NCI-H1417 treated with DMSO at 0.1 percent for 48 hours (cell line): ENCODE measurements at places on chromosomes 11 and 22.

DNA sequence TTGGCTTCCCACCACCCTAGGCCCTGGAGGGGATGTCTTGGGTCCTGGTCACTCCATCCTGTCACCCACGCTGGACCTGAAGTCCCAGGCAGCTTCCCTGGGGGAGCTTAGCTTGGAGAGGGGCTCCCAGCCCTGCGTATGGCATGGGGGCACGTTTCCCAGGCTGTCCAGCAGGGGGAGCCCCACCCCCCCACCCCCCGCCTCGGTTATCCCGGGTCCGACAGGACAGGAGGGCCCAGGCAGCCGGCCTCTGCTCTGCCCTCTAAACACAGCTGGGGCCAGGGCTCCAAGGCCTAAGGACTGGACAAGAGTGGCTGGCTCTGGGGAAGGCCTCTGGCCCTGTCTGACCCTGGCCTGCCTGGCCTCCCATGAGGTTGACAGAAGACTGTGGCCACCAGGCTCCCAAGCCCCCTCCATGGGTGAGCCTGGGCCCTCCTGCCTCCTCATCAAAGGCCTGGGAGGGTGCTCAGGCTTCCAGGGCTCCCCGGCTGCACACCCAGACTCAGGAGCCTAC, 104.8 kb downstream of the NECTIN1 start:
- no peak for DNase-seq

GRCh38 chr11:18671246-18671645, 27.3 kb upstream of the TMEM86A start:
- no peak for DNase-seq

DNA sequence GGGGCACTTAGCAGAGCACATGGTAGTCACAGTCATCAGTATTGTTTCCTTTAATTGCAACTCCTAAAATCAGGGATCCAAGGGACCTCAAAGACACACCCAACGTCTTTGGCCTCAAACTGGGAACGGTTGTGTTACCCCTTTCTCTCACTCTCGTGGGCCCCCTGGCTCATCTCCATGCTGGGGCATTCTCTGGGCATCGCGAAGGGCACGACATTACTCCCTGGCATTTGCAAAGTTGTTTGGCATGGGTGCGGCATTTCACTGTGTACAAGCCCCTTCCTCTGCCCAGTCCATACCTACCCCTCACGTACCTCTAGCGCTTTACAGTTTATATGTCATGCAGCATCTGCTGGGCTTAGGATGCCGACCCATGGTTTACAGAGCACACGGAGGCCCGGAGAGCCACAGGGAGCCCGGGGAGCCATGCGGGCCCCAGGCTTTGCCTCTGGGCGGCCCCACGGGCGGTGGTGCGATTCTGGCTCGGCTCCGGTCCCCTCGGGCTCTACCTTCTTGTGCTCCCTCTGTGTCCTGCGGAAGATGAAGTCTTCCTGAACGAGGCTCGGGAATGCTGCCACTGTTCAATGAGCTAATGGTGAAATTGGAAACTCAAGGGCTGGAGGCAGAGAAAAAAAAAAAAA, 21.9 kb upstream of the CACNG2 start:
- no peak for DNase-seq

DNA sequence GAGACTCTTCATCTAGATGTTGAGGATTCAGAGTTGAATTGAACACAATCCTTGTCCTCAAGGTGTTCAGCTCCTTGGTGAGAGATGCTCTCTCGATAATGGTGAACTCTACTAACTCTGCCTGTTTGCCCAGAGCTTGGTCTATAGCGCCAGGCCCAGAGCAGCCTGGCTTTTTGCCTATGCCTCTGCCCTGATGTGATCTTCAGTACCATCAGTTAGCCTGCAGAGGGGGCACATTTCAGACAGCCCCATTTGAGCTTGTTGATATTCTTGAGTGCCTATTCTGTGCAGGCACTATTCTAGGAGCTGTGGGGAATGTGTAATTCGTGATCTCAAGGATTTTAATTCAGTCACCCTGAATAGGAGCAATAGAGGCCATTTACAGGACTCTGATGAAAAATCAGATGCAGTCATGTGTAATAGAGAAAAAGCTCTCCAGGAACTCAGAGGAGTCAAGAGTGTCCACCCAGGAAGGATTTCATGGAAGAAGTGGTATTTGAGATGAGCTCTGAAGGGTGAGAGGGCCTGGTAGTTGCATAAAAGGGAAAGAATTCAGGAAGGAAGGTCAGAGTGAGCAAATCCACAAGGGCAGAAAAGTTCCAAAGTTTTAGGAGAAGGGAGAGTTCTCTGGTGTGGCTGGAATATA, 19.3 kb downstream of the GTPBP1 start:
- DNase-seq: no peak

DNA sequence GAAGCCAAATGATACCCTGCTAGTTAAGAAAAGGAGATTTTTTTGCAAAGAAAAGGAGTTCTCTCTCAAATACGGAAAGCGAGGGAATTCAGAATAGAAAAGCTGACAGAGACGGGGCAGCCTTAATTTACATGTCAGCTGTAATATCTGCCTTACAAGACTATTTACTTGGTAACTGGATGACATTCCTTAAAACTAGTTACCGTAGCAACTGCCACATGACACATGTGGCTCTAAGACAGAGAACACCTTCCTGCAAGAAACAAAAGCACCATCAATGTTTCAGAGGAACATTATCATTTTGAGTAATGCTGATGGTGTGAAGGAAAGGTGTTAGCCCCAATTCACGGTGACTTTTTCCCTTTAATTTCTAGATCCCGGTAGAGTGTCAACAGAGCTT, 222.1 kb downstream of the LRRC4C start:
- DNase-seq: no peak

- peak; percentile 88 for DNase-seq
Observed at GRCh38 chr11:62171261-62171723, 18.7 kb upstream of the SCGB1D1 start.

GRCh38 chr11:114015117-114015516, 40.2 kb downstream of the HTR3A start:
- no peak for DNase-seq

- DNase-seq: no peak
Observed at GRCh38 chr11:9615031-9615451, 41.6 kb downstream of the WEE1 start.

DNA sequence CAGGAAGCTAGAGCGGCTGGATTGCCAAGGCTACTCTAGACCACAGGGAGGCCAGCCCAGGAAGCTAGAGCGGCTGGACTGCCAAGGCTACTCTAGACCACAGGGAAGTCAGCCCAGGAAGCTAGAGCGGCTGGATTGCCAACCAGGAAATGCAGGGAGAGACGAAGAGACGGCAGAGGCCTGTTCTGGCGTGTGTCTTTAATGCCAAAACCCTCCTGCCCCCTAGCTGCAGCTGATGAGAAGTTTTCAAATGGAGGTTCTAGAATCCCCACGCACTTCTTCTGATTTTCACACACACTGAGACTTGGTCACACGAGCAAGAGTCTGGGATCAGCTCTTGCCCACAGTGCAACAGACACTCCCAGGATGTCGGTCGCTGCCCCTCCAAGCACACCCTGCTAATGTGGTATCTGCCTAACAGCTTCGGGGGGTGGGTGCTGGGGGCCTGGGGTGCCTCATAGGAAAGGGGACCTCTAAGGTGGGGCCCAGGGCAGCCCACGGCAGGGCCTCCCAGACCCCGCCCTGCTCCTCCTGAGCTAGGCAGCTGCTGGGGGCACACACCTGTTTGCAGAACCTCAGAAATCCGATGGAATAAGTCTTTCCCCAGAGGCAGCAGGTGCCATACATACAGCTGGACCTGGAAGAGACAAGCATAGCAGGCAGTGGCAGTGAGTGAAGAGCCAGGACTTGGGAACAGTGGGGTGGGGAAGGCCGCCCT, 28.5 kb downstream of the MAFF start:
- no peak for DNase-seq

GRCh38 chr11:97856666-97857065, 1164.1 kb upstream of the CNTN5 start:
- peak; percentile 99 for DNase-seq

GRCh38 chr11:76566811-76567210, 103.7 kb downstream of the LRRC32 start:
- DNase-seq: no peak

DNA sequence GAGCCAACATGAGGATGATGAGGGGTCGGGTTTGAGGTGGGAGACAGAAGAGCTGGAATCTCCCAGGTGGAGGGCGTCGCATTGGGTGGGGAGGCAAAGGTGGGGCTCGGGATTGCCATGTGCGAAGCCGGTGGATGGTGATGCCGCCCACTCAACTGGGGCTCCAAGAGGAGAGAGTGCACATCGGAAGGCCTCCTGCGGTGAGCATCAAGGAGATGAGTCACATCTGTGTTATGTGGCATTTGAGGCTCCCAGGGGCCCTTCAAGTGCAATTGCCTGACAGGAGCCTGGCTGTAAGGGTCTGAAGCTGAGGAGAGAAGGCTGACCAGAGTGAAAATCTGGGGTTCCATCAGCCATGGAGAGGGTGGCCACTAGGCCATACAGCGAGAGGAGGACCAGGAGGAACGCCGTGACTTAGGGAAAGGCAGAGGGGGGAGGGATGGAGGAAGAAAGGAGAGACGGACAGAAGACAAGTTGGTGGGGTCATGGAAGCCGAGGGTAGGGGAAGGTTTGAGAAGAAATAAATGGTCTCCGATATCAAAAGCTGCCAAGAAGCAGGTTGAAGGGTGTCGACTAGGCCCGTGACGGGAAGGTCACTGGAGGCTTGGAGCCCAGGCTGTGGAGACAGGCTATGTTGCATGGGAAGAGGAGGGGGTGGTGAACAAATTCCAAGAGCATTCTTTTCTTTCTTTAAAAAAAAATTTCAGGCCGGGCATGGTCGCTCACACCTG, 21.3 kb downstream of the RASD2 start:
- no peak for DNase-seq

DNA sequence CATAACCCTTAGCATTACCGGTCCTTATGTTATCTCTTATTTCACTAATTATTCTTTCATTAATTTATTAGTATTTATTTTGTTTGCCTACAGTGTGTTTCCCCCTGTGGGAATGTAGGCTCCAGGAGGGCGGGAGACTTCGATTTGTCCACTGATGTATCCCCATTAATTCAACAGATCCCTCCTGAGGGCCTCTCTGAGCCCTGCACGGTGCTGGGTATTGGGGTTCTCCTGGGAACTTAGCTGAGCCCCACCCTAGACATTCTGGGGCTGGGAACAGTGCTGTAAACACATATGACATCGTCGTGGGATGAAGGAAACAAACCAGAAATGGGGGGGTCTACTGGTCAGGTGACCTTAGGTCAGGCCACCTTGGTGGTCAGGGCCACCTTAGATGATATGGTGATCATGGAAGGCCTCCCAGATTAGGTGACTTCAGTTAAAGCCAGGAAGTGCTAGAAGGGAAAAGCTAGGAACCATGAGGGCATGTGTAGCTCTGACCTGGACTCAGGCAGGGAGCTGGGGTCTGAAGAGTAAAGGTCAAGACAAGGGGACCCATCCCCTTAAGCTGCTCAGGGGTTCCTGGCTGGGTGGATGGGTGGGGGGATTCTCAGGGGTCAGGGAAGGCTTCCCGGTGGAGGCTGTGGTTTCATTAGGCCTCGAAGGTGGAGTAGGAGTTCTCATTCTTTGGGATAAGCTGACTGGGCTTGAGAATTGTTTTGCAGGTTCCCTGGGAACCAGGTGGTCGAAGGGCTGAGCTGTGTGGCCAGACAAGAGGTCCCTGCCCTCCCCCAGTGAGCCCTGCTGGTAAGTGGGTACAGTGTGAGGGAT, 1.0 kb downstream of the PHETA2 start:
- no peak for DNase-seq

GRCh38 chr11:60305906-60306619, 21.0 kb upstream of the MS4A6E start:
- DNase-seq: no peak

DNA sequence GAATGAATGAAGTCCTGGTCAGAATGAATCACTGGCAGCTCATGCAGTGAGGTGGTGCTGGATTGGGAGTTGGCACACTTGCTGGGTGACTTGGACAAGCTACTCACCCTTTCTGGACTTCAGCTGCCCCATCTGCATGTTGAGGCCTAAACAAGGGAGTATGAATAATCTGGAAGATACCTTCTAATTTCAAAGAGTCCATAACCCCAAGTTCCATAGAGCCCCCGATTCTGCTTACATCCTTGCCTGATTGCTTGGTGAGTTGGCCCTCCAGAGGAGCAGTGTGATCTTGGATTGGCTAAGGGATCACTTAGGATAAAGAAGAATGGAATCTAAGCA, 18.3 kb upstream of the ACCSL start:
- DNase-seq: no peak

DNA sequence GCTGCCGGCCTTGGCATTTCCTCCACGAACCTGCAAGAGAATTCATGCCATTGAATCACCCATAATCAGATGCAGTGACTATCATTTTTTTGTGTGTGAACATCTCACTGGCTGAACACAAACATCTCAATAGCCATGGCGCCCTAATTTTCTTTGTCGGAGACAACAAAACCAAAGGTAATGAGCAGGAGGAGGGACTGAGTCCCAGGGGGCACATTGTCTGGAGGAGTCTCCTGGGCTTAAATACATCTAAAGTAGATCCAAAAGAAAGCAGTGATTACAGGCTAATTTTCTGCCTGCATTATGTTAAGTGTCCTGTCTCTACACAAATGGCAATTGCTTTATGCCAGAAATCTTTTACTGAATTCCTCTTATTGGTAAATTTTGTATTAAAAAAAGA, 113.5 kb downstream of the NTM start:
- no peak for DNase-seq

DNA sequence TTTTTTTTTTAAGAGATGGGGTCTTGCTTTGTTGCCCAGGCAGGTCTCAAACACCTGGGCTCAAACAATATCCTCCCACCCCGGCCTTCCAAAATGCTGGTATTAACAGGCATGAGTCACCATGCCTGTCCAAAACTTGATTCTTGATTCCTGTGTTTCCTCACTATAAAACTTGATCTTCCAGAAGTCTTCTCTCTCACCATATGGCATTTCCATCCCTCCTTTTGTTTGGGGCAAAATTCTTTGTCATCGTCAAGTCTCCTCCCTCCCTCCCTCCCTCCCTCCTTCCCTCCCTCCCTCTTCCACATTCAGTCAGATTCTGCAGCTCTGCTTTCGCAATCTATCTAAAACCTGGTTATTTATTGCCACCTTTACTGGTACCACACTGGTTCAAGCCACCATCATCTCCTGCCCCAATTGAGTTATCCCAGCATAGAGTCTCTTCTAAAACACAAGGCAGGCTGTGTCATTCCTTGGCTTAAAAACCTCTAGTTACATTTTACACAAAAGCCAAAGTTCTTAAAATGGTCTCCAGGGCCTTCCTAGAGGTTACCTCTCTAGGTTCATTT, 65.0 kb upstream of the HORMAD2 start:
- no peak for DNase-seq

GRCh38 chr22:28544431-28544868, 135.2 kb downstream of the TTC28 start:
- no peak for DNase-seq

DNA sequence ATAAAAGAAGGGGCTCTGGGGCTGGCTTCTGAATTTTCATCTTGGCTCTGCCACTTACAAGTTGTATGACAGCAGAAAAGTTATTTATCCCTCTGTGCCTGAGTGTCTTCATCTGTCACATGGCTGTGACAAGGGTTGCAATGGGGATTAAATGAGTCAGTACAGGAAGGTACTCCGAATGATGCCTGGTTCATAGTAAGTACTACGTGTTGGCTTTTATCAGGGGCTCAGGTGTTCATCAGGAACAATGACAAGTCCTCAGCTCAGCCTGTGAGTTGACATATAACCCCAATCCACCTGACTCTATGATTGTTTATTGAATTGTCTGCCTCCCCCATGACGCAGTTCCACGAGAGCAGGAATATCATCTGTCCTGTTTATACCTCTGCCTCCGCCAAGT, 45.7 kb downstream of the PAMR1 start:
- DNase-seq: no peak

GRCh38 chr11:74683941-74684481, 47.2 kb downstream of the CHRDL2 start:
- DNase-seq: no peak

GRCh38 chr11:120713296-120713695, 201.7 kb downstream of the GRIK4 start:
- no peak for DNase-seq
